Pons (tissue), 1 donor: ENCODE measurements at places on chromosomes 7 and 10.

DNA sequence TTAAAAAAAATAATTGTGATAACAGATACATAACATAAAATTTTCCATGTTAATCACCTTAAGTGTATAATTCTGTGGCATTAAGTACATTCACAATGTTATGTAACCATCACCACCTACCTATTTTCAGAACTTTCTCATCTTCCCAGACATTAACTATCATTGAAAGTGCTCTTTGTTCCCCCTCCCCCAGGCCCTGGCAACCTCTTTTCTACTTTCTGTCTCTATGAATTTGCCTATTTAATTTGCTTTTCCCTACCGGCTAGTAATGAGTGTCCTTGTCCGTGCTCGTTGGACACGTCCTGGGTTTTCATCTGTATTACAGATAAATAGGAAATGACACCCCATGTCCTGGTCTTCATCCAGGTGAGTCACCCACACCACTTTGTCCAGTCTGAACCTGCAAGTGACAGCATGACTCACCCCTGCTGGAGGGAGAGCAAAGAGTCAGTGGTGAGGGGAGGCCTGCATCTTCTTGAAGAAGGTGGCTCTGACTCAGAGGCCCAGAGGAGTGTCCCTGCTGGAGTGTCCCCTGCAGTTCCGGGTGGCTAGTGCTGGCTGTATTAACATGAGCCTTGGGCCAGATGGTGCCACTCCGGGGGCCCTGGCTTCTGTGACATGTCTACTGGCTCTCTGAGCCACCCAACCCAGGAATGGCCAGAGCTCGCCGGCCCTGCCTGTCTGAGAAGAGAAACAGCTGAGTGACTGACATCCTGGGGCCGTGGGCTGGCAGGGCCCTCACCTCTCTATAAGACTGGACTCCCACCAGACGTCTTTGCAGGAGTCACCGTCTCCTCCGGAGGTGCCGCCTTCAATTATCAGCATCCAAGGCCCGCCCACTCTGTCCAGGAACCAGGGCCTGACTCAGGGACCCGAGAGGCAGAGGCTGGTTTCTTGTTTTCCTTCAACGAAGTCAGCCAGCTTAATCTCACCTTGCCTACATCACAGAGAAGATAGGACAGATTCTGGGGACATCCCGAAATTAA is 503.2 kb upstream of the MKI67 start:
- no peak for DNase-seq

DNA sequence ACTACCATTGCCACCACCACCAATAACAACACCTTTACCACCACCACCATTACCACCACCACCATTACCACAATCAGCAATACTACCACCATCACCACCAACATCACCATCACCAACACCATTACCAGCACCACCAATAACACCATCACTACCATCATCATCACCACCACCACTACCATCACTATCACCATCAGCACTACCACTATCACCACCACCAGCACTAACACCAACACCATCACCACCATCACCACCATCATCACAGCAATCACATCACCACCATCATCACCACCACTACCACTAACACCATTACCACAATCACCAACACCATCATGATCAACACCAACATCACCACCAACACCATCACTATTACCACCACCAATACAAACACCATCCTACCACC is 249.5 kb downstream of the GRID1 start:
- no peak for DNase-seq

- no peak for DNase-seq
Measured at GRCh38 chr7:11236680-11237079, 263.0 kb downstream of the PHF14 start.

GRCh38 chr7:151243408-151244195 is 4.9 kb downstream of the SMARCD3 start:
- no peak for DNase-seq

DNA sequence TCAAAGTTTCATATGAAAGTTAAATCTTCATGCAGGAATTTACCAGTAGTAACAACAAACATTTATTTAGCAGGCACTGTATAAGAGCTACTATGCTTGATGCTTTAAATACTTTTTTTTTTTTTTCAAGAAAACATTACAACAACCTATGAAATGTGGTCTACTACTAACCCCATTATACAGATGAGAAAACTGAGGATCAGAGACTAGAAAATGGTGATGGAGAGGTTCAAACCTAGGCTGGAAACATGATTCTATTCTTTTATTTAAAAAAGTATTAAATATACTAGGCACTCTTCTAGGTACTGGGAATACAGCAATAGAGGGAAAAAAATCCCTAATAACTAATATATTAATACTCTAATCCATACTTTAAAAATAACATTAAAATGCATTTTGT is 40.6 kb upstream of the TMEM168 start:
- no peak for DNase-seq

GRCh38 chr10:123800821-123801220 is 90.8 kb downstream of the CPXM2 start:
- DNase-seq: no peak

DNA sequence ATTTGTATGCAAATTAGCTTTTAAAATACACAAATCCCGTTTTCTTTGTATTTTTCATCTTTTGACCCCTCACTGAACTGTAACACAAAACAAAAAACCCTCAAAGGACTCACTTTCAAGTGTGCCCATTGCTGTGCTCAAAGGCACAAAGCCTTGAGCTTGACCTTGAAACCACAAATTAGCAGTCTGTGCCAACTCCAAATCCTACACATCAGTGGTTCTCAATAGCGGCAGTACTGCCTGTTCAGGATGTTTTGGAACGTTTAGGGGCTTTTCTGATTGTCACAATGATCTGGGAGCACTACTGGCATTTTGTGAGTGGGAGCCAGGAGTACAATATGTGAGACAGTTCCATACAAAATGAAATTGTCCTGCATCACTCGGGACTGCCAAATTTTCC is 55.5 kb downstream of the KDM7A start:
- DNase-seq: peak; percentile 40

- peak; percentile 32 for DNase-seq
Measured at GRCh38 chr10:113047605-113047962, 97.5 kb downstream of the TCF7L2 start.

GRCh38 chr10:114911801-114912469 is 26.1 kb upstream of the TRUB1 start:
- no peak for DNase-seq

DNA sequence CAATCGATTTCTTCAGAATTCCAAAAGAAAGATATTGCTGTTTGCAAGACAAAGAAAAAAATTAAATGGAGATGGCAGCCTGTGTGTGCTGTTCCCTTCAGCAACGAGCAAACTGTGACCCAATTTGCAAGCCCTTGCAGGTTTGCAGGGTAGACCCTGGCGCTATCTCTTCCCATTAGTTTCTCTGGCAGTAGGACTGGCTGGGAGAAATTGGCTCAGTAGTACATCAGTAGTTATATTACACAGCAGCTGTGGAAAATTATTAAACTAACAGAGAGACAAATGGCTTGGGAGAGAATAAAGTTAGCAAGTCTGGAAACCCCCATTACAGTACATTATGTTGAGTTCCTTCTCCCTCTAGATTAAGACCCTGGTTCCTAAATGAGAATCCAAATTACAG is 116.4 kb upstream of the ITGB1 start:
- no peak for DNase-seq

DNA sequence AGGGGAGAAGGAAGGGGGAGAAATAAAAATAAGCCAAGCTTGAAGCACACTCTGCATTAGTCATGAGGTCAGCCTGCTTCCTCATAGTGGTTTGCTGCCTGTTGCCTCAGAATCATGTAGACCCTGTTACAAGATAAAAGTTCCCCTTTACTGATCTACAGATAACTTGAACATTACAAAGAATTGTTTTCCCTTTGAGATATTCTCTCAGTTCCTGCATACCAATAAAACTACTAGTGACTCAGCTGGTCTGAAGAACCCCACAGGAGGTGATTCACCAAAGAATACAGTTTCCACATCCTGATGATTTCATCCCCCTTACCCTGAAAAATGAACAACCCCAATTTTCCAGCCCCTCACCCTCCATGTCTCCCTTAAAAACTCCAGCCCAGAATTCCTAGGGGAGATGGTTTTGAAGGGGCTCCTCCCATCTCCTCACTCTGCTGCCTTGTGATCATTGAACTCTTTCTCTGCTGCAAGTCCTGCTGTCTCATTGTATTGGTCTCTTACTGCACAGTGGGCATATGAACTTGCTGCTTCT is 31.5 kb upstream of the NRP1 start:
- peak; percentile 49 for DNase-seq

GRCh38 chr10:69866688-69867461 is 65.2 kb downstream of the COL13A1 start:
- DNase-seq: peak; percentile 25

DNA sequence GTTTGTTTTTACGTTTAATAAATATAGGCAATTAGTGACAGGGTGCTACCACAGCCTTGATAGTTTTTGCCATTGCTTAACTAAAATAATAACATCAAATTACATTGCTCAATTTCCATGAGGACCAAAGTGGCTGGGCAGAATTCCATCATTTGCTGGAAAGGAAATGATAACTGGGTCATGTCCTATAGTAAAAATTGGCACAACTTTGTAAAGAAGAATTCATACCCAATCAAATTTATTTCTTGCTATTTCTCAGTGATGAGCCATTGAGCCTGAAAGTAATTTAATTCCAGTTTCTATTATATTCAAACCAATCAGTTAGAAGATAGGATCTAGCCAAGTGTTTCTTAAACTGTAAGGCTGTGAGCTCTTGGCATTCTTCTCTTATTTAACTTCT is 102.2 kb upstream of the CTTNBP2 start:
- no peak for DNase-seq

GRCh38 chr7:112160771-112161150 is 45.4 kb downstream of the DOCK4 start:
- DNase-seq: peak; percentile 19

DNA sequence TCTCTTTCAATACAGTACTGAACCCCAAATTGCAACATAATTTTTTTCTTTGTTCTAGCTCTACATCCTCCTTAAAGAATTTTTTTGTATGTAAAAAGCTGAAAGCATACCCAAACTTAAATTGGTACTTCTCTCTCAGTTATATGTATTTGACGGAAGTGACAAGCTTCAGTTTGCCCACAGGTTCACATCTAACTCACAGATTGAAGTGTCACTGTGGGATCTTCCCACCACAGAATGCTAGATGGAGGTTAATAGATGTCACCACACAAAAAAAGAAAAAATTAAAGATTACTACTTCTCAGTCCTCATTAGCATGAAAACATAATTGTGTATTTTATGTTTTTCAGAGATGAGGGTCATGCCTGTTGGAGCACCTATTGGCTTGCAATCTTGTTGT is 150.9 kb upstream of the GHITM start:
- DNase-seq: no peak

DNA sequence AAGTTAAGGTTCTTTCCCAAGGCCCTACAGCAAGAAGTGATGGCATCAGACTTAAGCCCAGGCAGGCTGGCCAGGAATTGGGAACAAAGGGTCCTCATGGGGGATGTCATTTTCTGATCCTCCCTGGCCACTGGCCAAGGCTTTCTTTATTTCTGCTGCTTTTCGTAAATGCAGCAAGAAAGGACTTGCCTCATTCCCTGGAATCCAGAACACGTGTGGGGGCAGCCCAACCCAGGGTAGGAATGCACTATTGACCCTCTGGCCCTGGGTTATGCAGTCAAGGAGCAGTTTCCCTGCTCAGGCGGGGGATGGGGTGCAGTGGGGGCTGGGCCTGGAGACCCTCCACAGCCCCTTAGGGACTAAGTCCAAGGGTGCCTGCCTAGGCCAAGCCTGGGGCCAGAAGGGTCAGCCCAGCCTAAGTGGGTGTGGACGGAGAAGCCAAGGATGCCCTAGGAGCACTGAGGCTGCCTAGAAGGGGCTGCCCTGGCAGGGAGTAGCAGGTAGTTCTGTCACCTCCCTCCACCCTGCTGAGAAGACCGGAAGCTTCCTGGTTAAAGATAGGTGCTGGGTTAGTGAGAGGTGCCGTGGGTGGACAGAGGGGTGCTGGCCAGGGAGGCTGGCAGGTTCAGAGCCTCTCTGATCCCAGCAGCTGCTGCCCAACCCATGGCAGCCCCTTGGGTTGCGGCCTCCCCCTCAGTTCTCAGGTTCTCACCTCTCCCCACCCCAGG is 179.2 kb downstream of the SH3PXD2A start:
- no peak for DNase-seq

- no peak for DNase-seq
Measured at GRCh38 chr7:157495594-157495993, 158.8 kb downstream of the DNAJB6 start.

- no peak for DNase-seq
Measured at GRCh38 chr7:22598318-22598920, 98.4 kb upstream of the STEAP1B start.
